T-helper 9 cell (primary cell): ENCODE measurements at places on chromosomes 11 and 22.

DNA sequence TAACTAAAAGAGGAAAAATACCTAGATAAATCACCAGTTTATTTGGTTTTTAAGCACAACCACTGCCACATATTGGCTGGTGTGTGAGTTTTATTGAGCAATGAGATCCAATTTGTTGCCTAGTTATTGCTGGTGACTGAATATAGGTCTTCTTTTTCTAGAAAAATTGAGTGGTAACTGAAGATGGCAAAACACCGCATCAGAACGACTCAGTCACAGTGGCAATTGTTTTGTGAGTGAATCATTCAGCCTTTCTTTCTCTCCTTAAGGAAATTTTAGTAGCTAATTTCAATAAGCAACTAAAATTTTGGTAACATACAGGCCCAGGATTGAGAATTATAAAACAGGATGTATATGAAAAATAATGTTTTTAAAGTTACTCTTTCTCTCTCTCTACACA is 533.0 kb downstream of the KCNA4 start:
- no peak for DNase-seq

GRCh38 chr11:126366064-126366822 is 10.8 kb downstream of the ST3GAL4 start:
- DNase-seq, result no peak

DNA sequence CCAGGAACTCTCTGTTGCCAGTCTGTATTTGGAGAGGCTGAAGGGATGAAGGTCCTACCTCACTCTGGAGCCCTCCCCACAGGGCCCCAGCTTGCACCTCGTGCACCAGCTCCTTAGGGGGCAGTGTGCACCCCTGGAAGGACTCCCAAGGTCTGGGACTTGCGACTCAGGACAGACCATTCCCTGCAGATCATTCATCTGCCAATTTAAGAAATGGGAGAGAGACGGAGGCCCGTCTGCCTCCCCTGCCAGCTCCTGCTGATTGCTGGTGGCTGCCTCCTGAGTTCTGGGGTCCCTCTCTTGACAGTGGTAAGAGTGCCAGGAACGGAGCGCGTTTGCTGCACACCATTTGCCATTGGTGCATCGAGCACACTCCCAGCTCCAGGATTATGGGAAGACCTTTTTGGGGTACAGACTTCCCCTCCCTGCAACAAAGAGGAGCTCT is 27.4 kb upstream of the MALAT1 start:
- DNase-seq, result no peak

DNA sequence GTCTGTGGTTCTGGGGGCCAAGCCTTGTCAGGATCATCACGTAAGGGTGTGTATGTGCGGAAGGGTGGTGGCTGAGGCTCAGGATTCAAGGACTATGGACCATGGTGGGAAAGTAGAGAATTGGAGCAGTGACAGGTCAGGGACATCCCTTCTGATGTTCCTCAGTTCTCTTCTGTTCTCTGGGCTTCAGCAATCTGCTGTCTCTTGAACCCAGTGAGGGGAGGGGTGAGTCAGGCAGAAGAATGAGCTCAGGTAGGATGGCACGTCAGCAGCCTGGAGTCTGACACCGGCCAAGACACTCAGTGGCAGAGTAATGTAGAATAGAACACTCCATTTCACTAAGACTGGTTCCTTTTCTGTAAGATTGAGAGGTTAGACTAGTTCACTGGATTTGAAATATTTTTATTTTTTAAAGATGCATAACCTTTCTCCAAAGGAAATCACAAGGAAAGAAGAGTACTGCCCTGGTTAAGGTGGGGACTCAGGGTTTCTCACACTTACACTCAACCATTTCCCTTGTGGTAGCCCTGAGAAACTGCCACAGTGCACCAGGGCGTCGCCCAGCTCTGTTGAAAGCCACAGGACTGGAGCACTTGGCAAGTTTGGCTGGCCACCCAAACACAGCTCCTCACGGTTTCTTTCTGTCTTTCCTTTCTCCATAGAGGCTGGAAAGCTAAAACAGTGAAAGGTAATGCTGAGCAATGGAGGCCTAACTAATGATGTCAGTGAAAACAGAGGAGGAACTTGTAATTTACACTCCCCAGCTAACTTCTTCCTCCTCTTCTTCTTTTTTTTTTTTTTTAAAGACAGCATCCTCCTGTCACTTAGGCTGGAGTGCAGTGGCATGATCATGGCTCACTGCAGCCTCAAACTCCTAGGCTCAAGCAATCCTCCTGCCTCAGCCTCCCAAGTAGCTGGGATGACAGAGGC is 23.1 kb upstream of the MICAL2 start:
- DNase-seq, result peak; percentile 32

DNA sequence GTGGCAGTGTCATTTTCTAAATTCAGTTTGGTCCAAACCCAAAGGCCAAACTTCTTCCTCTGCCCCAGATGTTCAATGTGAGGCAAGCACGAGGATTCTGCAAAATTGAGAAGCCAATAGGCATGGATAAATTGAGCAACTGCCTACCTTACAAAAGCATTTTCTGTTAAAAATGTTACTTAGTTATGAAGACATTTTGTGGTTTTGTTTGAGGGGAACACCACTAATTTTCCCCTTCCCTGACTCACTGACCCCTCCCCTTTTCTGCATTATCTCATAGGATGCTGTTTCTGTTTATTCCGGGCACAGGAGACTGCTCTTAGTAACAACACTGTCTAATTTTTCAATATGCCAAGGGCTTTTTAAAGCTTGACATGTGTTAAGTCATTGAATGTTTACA is 462.8 kb downstream of the INSC start:
- no peak for DNase-seq

- no peak for DNase-seq
Measured at GRCh38 chr11:123570939-123571580, 83.4 kb downstream of the SCN3B start.

- no peak for DNase-seq
Measured at GRCh38 chr11:77049026-77049425, 14.8 kb downstream of the B3GNT6 start.

- no peak for DNase-seq
Measured at GRCh38 chr11:96219981-96220623, 122.9 kb downstream of the MAML2 start.

DNA sequence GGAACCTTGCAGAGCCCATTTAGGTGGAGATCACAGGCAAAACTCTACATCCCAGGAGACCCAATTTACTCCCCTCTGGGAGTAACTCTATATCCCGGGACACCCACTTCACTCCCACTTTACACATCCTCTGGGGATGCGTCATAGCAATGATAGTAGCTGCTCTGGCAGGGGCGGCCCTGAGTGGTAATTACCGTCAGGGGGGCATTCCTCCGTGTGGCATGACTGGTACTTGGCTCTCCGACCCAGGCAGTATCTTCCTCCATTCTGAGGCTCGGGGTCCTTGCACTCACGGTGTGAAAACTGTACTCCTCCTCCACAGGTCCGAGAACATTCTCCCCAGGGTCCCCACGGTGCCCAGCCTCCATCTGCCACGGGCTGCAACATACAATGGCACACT is 17.2 kb downstream of the ADAMTS8 start:
- DNase-seq, result no peak

GRCh38 chr11:61007383-61007955 is 36.0 kb downstream of the CD6 start:
- DNase-seq, result no peak

GRCh38 chr11:92226331-92227229 is 2.0 kb downstream of the FAT3 start:
- no peak for DNase-seq

DNA sequence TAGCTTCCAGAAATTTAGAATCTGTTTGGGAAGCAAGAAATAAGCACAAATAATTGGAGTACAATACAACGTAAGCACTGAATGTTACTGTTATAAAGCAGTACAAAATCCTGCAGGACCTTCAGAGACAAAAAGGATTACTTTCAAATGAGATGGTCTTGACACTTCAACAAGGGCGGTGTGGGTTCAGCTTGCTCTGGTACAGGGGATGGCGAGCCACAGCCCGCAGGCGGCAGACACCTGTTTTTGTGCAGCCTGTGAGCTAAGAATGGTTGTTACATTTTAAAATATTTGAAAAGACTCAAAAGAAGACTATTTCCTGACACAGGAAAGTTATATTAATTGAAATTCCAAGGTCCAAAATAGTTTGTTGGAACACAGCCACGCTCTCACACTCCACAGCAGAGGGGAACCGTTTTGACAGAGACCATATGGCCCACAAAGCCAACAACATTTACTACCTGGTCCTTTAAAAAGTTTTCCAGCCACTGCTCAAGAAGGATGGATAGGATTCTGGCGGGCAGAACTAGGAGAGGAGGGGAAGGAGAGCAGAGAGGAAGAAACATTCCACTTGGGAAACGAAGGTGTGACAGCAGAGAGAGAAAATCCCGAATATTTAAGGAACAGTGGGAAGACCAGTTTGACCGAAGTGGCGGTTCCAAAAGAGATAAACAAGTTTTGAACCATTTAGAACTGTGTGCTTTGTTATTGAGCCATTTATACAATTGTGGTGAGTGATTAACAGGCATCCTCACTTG is 6.3 kb downstream of the PRDM10 start:
- DNase-seq, result no peak

GRCh38 chr11:101666916-101667315 is 83.1 kb upstream of the TRPC6 start:
- no peak for DNase-seq

DNA sequence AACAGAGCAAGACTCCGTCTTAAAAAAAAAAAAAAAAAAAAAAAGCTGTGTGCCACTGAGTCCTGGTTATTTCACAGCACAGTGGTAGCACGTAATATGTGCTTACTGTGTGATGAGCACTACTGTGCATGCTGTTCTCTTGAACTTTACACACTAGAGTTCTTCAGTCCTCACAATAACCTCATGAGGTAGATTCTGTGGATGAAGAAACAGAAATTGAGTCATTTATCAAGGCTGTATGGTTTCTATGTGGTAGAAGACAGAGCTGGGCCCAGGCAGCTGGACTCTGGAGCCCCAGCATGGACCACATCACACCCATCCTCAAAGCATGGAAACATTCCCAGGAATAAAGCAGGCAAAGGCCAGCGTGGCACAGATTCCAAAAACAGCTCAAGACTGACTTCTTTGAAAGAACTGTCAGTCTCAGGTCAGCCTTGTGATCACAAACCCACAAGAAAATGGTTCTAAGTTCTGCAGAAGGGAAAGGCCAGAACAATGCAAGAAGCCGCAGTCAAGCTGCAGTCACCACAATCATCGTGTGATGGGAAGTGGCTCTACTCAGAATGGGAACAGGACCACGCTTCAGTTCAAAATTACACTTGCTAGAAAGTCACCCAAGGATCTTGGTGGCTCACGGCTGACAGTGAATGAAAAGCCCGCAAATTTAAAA is 49.5 kb downstream of the MICAL3 start:
- no peak for DNase-seq

GRCh38 chr11:76579056-76579751 is 91.3 kb downstream of the LRRC32 start:
- DNase-seq, result no peak

GRCh38 chr11:75896843-75897419 is 81.9 kb downstream of the UVRAG start:
- DNase-seq, result no peak

DNA sequence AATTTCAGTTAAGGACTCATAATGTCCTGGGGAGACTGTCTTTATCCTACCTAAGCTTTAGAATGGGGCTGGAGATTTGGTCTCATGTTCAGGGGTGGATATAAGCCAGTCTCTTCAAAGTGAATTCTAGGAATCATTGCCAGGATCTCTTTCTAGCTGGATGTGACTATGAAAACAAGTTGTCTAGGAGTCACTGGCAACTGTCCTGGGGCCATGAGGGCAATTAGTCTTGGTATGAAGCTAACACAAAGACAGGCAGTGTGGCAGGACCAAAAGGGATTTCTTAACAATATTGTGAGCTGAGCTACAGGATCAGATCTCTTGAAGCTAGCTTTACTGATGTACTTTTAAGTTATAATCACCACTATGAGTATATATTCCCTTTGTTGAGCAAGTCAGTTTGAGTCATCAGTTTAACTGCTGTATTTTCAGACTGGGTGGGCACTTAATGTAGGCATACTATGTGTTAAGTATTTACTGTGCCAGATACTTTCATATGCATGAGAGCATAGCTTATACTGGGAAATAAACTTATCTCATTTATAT is 390.0 kb upstream of the CCDC90B start:
- no peak for DNase-seq

GRCh38 chr11:133829566-133829965 is 15.7 kb downstream of the SPATA19 start:
- DNase-seq, result no peak

GRCh38 chr11:36478700-36479329 is 31.3 kb downstream of the TRAF6 start:
- peak; percentile 19 for DNase-seq

- DNase-seq, result no peak
Measured at GRCh38 chr22:46638601-46639431, 18.6 kb downstream of the GRAMD4 start.

DNA sequence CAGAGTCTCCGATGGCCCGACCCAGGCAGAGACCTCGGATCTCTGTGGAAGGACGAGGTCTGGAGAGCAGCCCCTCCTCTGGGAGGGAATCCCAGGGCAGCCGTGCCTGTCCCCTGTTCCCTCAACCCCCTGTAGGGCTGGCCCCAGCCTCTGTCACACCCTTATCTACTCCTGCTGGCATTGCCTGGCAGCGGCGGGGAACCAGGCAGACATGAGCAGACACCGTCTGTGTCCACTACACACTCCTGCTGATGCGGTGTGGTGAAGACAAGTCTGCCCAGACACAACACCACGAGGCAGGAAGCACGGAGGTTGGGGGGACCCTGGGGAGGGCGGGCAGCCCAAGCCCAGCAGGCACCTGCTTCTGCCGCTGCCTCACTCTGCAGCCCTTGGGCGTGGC is 52.5 kb upstream of the A4GALT start:
- DNase-seq, result no peak

- no peak for DNase-seq
Measured at GRCh38 chr11:8754241-8754640, 71.6 kb downstream of the RPL27A start.

DNA sequence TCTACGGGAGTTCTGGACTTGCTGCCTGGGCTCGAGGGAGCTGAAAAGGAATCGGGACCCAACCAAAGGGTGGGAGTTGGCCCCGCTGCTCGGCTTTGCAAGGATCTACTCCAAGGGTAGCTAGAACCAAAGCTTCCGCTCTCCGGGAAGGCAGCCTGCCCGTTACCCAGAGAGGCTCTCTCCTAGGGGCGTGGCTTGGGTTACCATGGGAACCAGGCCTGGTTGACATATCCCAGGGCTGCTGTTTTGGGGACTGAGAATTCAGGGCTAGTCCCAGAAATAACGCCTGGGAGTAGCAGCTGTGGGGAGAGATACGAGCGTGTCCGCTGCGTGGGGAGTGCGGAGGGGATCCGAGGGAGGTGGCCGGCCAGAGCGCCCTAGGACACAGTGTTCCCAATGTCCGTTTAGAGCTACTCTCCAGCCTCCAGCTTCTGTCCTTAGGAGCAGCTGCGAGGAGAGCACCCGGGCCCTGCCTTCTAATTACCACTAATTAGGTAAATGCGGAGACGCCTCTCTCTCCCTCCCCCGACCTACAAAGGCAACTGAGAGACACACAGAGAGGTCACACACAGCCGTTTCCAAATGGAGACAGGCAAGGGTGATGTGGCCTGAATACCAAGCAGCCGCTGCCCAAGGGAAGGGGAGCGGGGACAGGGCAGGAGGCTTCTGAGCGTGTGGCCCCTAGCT is 141.6 kb upstream of the CADM1 start:
- no peak for DNase-seq

GRCh38 chr11:104001561-104002056 is 34.8 kb upstream of the DDI1 start:
- DNase-seq, result no peak
